Neuronal stem cell (in vitro differentiated cells): ENCODE measurements at places on chromosomes 2 and 18.
A peak's percentile ranks its signal among the peaks of the same experiment; 100 is the strongest.

DNA sequence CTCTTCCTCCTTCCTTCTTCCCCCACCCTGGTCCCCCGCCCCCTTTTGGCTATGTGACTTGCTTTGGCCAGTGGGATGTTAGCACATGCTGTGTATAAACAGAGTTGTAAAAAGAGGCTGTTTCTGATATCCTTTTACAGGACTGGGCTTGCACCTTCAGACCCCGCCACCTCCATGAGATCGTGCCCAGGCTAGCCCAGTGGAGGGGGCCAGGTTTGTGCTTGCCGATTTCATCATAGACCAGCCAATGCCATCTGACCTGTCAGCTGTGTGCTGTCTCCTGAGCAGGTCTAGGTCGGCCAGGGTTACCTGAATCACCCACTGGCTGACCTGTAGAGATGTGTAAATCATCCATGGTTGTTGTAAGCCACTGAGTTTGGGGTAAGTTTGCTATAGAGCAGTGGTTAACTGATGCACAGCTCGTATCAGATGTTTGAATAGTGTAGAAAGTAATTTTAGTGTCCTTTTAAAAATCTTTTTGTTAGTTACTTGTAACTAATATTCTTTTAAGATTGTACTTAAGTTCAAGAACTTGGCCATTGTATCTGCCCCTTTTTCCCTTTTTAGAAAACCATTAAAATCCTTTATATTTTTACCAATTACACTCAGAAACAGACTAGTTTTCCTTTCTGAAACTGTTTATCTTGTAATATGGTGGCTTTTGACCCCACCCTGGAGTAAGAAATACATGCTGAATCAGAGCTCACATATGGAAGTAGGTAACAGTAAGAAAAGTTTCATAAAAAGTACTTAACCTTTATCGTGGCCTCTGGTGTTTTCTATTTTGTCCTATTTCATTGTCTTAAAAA lies 122.0 kb upstream of the MGAT5 start:
- no peak for DNase-seq

DNA sequence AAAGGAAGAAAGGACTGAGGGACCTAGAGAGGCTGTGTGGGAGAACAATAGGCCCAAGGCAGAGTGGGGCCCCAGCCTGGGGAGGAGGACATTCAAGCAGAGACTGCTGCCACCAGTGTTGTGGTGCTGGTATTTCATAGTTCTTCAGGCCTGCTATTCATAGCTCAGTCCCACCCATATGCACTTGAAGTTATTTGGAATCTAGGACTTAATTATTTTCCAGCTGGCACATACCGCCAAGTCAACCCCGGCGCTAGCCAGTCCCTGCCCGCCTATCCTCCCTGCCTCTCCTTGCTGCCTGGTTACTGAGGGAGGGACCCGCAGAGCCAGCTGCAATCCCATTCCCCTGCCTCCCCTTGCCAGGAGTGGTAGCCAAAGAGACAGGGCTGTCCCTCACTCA lies 141.2 kb downstream of the CABLES1 start:
- DNase-seq, result no peak

DNA sequence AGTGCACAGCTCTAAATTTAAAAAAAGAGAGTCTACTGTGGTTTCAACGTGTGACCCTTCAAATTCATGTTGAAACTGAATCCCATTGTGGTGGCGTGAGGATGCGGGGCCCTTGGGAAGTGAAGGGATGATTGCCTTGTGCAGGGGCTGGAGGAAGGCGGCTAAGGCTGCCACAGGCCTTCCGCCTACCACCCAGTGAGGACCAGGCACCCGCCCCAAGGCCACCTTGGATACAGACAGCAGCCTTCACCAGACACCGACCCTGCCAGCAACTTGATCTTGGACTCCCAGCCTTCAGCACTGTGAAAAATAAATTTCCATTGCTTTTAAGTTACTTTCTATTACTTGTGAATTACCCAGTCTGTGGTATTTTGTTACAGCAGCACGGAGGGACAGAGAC lies 103.4 kb upstream of the TMEM18 start:
- DNase-seq, result no peak

DNA sequence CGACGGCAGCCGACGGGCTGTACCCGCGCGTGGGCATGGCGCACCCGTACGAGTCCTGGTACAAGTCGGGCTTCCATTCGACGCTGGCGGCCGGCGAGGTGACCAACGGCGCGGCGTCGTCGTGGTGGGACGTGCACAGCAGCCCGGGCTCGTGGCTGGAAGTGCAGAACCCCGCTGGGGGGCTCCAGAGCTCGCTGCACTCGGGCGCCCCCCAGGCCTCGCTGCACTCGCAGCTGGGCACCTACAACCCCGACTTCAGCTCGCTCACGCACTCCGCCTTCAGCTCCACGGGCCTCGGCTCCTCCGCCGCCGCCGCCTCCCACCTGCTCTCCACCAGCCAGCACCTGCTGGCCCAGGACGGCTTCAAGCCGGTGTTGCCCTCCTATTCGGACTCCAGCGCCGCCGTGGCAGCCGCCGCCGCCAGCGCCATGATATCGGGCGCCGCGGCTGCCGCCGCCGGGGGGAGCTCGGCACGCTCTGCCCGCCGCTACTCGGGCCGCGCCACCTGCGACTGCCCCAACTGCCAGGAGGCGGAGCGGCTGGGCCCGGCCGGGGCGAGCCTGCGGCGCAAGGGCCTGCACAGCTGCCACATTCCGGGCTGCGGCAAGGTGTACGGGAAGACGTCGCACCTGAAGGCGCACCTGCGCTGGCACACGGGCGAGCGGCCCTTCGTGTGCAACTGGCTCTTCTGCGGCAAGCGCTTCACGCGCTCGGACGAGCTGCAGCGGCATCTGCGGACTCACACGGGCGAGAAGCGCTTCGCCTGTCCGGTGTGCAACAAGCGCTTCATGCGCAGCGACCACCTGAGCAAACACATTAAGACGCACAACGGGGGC lies 2.0 kb downstream of the SP9 start:
- peak; percentile 67 for DNase-seq

GRCh38 chr2:24894750-24895149 lies 25.3 kb downstream of the ADCY3 start:
- DNase-seq, result no peak

GRCh38 chr2:7419186-7419585 lies 502.0 kb downstream of the RNF144A start:
- no peak for DNase-seq

- no peak for DNase-seq
These were observed 161.2 kb upstream of the XIRP2 start for GRCh38 chr2:166727095-166727494.

DNA sequence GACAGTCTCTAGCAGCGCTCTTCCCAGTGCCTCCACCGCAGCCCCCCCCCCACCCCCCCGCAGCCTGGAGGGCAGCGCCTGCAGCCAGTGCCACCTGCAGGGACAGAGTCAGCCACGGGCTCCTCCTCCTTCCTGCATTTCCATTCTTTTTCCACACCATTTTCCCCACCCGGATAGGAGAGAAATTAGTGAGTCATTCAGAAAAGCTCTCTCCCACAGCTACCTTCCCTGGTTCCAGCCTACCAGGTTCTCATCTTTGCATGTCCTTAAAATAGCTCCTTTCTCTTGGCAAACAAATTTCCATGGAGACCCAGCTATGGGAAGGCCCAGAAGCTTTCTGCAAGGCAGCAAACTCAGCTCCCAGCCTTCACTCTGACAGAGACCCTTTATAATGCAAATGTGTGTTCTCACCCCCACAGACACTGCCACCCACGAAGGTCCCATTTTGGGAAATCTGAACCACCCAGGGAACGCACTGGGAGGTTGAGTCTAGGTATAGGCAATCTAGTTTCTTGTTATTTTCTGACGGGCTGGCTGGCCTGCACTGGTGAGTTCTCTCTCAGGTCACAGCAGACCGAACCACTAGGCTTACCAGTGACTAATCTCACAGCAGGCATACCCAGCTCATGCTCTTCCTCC lies 41.8 kb upstream of the ATG16L1 start:
- peak; percentile 36 for DNase-seq

GRCh38 chr2:240452462-240453256 lies 17.2 kb downstream of the GPC1 start:
- DNase-seq, result peak; percentile 79

DNA sequence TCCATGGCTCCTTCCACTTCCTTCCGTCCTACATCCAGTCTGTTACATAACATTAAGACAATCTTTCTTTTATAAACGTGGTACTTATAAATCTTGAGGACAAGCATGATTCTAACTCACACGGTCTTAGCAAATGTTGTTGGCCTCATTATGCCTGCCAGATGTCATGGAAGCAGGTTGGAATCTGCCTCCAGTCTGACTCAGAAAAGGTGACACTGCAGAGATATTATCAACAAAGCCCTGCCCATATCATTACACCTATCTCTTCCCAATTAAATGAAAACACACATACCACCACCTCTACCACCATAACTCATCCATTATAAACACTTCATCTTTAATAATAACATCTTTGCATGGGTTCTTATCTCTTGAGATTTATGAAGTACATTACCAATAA lies 334.7 kb upstream of the CHAC2 start:
- no peak for DNase-seq

DNA sequence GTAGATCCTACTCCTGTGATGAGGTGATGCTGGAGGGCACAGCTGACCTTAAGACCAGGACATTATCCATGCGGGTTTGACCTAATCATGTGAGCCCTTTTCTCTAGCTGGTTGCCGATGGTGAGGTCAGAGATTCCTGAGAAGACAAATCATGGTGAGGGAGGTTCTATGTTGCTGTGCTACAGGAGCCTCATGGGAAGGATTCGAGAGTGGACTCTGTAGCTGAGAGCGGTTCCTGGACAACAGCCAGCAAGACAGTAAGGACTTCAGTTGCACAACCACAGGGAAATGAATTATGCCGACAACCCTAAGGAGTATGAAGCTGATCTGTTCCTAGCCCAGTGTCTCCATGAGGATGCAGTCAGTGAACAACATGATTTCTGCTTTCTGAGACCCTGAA lies 80.4 kb downstream of the EPB41L3 start:
- no peak for DNase-seq

DNA sequence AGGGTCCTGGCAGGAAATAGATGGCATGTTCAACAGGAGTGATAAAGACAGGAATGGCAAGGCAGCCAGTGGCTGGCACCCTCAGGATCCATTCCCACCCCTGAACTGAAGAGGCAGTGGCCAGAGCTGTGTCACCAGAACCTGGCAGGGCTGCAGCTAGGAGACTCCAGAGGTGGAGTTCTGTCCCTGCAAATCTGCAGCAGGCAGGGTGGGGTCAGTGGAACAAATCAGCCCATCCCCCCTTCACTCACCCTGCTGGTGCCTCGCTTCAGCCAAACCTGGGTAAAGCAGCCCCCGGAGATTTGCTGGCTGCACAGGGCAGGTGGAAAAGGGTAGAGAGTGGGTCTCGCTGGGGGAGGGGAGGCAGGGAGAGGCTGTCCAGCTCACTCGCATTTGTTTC lies 12.7 kb downstream of the INPP5D start:
- DNase-seq, result no peak
